ENCODE measurements at places on chromosomes 7 and 10.
A peak's percentile ranks its signal among the peaks of the same experiment; 100 is the strongest.

DNA sequence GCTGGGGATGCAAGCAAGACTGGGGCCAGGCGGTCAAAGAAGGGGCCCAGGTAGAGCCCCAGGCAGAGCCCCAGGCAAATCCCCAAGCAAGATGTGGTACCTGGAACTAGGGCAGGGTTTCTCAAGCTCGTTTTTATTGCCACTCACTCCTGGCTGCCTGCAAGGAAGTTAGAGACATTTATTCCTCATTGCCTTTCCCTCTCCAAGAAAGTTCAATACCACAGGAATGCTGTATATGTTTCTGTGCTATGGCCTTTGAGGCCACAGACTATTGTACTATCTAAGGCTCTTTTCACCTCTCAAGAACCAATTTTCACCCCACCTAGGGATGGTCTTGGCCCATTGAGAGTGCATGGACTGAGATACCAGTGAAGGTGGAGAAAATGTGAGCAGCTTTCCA, 71.3 kb downstream of the TACC2 start:
- no peak for DNase-seq

DNA sequence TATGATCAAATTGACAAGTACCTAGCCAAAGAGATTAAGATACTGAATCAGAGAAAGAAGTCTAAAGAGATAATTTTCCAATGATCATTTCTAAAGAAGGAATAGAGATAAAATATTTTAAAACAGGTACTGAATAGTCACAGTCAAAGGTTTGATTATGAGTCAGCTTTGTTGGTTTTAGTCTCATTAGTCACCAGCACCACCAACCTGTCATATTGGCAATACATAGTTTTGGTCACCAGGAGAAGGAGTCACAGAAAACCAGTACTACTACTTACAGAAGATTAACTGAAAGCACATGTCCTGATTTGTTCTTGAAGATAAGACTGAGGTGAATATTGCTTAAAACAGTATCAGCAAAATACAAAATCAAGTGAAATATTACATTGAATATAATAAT, 34.6 kb downstream of the ZEB1 start:
- no peak for DNase-seq

- no peak for DNase-seq
Observed at GRCh38 chr7:2071133-2071832, 161.5 kb downstream of the MAD1L1 start.

GRCh38 chr7:111758332-111758731, 196.0 kb upstream of the IMMP2L start:
- no peak for DNase-seq

DNA sequence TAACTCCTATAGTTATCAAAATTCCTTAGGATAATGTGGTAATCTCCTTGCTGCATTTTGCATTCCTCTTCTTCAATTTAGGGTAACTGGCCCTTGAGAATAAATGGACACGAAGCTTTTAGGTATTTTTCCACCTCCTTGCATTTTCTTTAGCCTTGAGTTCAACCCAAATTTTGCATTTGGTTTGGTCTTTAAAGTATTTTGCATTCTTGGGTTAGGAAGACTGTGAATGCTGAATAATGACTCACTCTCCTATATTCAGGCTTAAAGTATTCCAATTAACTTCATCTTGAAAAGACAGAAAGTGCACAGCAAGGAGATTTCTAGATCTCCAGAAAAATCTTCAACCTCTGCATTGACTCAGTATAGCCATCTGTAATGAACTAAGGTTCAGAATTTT, 47.3 kb downstream of the TFPI2 start:
- DNase-seq = no peak

DNA sequence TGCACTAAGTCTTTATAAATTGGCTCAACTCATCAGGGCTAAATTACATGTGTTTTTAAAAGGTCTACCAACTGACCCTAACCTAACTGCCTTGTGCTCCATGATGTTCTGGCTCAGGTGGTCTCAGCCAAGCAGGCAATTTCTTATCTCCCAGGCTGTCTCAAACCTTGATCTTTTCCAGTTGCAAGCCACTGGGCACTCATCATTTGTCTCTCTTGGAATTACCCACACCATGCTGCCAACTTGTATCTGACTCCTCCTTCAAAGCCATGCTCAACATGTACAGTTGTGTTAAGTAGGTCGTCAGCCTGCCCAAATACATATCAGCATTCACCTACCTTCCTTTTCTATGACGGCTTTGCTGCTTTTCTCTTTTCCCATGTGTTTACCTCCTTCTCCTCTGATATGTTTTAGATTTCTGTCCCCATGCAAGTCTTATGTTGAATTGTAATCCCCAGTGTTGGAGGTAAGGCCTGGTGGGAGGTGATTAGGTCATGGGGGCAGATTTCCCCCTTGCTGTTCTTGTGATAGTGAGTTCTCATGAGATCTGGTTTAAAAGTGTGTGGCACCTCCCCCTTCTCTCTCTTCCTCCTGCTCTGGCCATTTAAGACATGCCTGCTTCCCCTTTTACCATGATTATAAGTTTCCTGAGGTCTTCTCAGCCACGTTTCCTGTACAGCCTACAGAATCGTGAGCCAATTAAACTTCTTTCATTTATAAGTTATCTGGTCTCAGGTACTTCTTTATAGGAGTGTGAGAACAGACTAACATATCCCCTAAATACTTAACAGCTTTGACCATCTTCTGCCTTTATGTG, 130.0 kb downstream of the ELAPOR2 start:
- DNase-seq = no peak

DNA sequence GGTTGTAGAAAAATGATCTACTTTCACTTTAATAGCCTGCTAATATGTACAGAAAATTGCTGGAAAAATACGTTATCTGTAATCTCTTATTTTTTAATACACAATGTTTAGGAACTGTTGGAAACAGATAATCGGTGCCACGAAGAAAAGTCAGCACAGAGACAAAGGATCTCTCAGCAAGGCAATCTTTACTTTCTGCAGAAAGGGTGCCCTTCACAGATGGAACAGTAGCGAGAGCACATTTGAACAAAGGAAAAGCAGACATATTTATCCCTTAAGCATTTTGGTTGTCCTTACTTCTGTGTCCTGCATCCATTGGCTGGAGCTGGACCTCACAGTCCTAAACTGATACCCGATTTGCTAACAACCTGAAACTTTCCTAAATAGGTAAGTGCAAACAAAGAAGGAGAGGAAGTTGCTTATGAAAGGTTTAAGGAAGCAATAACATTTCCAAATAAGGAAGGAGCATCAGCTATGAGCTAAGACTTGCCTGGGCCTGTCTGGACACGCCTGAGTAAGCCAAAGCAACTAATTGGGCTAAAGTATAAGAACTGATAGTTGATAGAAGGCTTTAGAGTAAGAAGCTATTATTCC, 640.0 kb downstream of the SH2D4B start:
- DNase-seq = no peak

GRCh38 chr10:7171825-7172224, 239.0 kb downstream of the SFMBT2 start:
- DNase-seq = no peak

GRCh38 chr10:89167915-89168314, 39.2 kb downstream of the CH25H start:
- DNase-seq = no peak

GRCh38 chr10:32941357-32941756, 16.7 kb downstream of the ITGB1 start:
- no peak for DNase-seq

DNA sequence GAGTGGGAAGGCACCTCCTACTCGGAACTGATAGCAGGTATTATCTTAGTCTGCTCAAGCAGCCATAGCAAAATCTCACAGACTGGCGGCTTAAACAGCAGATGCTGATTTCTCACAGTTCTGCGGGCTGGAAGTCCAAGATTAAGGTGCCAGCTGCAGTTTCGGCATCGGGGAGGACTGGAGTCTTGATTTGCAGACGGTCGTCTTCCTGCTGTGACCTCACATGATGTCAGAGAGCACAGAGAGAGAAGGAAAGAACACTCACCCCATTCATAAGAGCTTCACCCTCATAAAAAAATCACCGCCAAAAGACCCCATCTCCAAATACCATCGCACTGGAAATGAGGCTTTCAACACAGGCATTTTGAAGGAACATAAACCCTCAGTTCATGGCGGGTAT, 216.5 kb upstream of the PITRM1 start:
- no peak for DNase-seq

- no peak for DNase-seq
Observed at GRCh38 chr7:47973739-47974138, 5.7 kb downstream of the HUS1 start.

DNA sequence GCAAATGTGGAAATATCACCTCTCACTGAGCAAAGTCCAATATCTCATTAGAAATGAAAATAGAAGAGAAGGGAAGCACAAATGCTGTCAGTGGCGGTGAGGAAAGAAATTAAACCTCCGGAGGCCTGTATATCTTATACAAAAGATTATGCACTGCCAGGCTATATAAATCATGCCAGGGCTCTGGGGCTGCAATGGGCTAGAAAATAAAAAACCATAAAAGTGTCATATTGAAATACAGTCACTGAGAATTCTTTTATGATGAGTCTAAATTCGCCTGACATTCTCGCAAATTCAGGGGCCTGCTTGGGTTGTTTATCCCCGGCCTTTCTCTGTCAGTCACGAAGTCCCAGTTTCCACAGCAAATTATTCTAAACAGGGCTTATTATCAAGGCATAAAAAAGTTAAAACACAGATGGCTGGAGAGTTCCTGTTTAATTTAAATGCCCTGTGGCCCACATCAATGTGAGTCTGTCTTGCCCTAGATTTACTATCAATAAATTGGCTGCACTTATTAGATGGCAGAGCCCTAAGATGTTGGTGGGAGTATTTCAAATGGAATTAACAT, 193.8 kb downstream of the SNX10 start:
- no peak for DNase-seq

- DNase-seq = no peak
Observed at GRCh38 chr7:50940621-50941020, 157.9 kb upstream of the GRB10 start.

DNA sequence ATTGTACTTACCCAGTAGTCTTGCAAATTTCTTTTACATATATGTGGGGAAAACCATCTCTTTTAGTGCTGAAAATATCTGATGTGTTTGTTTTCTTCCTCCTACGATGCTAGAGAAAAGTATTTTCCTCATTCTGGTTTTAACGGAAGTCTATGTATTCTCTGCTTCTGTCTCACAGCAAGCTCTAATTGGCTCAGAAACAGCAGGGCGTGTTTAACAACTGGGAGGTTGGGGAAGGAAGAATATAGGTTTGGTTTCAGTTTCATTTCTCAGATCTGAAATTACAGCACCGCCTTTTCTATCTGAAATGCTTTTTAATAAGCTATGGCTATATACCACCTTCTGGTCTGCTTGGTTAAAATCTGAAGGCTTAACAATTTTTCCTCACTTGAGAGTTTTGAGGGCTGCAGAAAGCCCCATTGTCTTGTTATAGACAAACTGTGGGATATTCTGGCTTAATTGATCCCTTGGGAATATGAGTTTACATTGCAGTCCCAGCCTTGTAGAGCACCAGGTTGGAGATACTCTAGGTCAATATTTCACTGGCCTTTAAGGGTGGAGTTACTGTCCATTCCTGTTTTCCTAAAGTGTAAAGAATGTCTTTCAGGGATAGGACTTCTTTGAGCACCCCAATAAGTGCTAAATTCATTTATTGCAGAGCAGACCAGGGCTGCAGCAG, at the start of gene SAMD9:
Gene SAMD9, minus strand, starts transcription at position 128 of the 679 bp plus-strand sequence. CDS start 11,882 bp downstream, outside the sequence.
- DNase-seq = peak; percentile 28

GRCh38 chr7:156001496-156002260, 189.4 kb upstream of the SHH start:
- no peak for DNase-seq

DNA sequence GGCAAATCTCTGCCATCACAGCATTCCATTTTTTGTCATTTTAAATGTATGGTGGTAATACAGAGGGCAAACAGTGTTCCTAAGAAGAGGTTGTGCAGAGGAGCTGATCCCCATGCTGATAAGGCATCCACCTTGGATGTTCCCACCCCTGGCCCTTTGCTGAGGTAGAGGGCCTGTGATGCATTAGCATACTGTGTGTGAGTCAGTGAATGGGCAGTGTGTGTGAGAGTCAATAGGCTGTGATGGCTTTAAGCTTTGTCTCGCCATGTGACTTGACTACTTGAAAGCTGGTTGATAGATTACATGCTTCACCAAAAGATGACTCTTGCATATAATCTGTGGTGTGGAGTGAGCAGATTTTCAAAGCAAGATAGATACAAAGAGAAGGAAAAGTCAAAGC, 81.3 kb downstream of the INSYN2A start:
- no peak for DNase-seq

- no peak for DNase-seq
Observed at GRCh38 chr10:51759896-51760534, 60.6 kb upstream of the CSTF2T start.

- no peak for DNase-seq
Observed at GRCh38 chr7:2497500-2498336, 21.5 kb upstream of the GRIFIN start.

DNA sequence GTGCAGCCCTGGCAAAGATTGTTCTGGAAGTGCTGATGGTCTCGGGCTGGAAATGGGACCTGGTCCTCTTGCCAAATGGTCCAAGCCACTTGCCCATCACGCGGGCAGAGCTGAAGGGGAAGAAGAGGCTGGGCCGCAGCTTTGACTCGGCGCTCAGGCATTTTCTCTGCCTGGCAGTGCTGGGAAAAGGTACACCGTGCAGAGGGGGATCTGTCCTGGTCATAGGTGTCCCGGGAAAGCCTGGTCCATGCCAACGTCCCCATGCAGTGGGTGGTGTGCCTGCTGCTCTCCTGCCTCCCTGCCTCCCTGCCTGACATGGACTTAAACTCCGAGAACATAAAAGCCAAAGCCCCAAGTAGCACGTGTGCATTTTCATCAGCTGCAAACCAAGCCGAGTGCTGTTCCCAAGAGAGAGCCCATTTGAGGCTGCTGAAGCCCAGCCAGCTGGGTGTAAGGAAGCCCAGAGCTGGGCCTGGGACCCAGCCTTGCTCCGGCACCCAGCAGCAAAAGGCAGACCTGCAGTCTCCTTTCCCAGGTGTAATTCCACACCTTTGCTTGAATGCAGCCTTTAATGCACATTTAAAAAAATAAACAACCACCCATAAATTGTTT, 72.7 kb downstream of the TCERG1L start:
- DNase-seq = no peak

- no peak for DNase-seq
Observed at GRCh38 chr7:100679927-100680575, 6.5 kb downstream of the GNB2 start.

DNA sequence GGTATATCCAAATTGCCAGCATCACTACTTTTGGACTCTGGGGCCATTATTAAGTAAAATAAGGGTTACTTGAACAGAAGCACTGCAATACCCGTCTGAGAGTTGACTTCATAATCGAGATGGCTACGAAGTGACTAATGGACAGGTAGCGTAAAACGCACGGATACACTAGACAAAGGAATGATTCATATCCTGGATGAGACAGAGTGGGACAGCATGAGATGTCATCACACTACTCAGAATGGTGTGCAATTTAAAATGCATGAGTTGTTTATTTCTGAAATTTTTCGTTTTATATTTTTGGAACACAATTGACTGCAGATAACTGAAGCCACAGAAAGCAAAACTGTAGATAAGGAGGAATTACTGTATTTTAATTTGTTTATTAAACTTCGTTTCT, 421.5 kb upstream of the LRGUK start:
- no peak for DNase-seq

- DNase-seq = no peak
Observed at GRCh38 chr10:119444866-119445265, 97.7 kb downstream of the RGS10 start.
